ENCODE measurements at places on chromosomes 2 and 18.

DNA sequence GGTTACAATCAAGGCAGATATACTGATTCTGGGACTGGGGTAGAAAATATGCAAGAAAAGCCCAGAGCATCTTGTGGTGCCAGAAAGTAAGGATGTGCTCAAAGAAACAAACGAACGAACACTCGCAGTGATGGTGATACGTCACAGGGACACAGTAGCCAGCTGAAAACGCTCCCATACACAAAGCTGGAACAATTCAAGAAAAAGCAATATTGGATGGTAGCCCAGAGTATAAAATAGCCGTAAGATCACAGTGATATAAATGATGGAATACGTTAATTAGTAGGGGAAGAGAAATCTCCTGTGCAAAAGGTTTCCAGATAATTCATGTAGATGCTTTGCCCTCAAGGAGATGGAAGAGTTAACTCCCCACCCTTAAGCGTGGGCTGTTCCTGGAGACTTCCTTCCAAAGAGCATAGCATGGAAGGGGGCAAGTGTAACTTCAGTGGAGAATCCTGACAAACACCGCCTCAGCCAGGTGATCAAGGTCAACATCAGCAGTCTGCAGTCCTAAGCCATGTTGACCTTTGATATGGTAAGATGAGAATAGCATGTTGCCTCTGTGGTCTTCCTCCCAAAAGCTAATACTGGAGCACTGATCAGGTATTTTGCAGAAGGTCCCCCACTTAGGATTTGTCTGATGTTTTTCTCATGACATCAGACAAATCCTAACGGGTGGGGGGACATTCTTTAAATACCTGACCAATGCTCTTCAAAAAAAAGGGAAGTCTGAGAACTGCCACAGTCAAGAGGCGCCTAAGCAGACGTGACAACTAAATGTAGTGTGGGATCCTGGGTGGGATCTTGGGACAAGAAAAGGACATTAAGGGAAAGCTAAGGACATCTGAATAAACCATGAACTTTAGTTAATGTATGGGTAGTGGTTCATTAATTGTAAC is 99.0 kb downstream of the NCK2 start:
- DNase-seq: no peak

DNA sequence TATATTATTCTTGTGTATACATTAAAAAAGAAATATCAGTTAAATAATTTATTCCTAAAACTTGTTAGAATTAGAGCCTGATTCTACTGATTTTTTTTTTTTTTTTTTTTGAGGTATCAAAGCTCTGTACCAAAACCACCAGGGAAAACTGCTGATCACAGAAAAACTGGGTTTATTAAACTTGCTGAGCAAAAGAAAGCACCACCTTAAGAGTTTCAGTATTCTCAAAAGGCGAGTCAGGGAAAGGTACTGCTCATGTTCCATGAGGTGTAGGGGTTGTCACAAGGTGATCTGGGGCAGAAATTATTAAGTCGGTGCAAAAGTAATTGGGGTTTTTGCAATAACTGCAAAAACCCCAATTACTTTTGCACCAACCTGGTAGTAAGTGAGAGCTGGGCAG is 51.7 kb upstream of the KLF7 start:
- DNase-seq: no peak

GRCh38 chr18:6525604-6526003 is 110.9 kb upstream of the L3MBTL4 start:
- DNase-seq: no peak

GRCh38 chr2:88016960-88017779 is 823 bp upstream of the RNU2-63P start:
- peak; percentile 80 for DNase-seq

DNA sequence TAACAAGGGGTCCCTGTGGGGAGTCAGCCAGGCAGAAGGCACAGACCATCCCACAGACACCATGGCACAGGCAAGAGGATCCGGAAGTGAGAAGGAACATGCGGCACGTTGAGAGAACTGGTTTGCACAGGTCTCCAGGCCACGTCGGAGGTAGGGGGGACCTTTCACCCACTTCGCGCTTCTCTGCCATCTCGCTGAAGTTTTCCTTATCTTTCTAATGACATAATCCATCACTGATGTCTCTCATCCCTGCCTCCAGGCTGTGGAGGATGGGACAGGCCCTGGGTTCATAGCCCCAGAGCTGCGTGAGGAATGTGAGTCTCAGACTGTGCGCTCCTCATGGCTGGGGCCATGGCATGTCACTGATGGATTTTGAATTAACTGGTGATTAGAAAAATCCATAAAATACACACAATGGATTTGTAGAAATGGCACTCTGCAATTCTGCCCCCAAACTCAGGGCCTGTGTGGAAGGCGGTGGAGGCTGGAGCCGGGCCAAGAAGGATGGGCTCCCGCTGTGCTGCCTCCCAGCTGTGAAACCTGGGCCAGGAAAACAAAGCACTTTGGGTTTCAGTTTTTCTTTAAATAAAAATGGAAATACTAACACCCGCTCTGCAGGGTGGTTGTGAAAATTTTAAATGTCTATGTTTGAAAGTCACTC is 113.3 kb upstream of the ALKAL2 start:
- DNase-seq: no peak
